CD14-positive monocyte (primary cell): ENCODE measurements at places on chromosomes 12 and 14. TPM values are rescaled to one million over a fixed set of nuclear protein-coding genes. Genes with fewer than 3 reads are reported as not detected.

GRCh38 chr12:80432061-80432460 lies 12.0 kb upstream of the PTPRQ start:
- DNase-seq, result no peak

DNA sequence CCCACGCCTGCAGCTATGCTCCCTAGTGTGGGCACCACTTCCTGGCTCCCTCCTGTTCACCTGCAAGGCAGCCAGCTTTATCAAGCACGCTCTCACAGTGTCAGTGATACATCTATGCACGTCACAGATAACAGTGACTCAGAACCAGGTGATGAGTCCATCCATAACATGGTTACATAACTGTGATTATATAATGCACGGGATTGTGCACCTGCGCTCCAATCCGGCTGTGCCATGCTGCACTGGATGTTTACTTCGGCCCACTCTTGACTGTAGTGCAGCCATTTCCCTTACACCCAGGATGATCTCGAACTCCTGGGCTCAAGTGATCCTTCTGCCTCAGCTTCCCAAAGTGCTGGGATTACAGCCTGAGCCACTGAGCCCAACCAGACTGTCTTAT lies 38.4 kb upstream of the CEP83 start:
- no peak for DNase-seq

GRCh38 chr12:93376436-93377251 lies 1.1 kb upstream of the NUDT4 start:
- peak; percentile 49 for DNase-seq

GRCh38 chr12:99110212-99110611 lies 465.1 kb downstream of the APAF1 start:
- no peak for DNase-seq

KRT7 gene
- 1.3 and 3.1 TPM in 2 replicates for polyA plus RNA-seq

ACSS3 gene
- polyA plus RNA-seq, result not detected

DNA sequence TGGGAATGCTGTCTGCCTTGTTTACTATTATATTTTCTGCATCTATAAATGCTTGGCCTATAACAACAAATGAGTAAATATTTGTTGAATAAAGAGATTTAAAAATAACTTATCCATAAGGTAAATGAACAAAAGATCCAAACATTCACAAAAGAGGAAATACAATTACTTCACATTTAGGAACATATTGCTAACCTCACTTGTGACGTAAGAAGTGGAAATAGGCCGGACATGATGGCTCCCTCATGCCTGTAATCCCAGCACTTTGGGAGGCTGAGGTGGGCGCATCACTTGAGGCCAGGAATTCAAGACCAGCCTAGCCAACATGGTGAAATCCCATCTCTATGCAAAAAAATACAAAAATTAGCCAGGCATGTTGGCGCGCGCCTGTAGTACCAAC lies 25.7 kb upstream of the CKAP4 start:
- DNase-seq, result peak; percentile 46

GRCh38 chr12:15700595-15700994 lies 88.6 kb downstream of the EPS8 start:
- DNase-seq, result peak; percentile 95

DNA sequence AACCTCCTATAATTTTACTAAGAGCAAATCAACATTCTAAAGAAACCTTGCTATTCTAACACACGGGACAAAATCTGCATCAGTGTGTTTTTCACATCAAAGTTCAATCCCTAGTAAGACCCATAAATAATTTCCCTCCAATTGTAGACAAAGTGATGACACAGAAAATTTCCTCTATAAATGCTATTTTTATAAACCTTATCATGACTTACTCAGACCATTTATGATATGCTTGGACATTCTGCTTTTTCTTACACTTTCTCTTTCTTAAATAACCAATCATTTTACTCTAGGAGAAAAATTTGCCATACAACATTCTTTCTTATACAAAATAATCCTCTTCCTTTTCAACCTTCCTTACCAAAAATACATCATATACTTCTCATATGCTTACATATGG lies 67.0 kb downstream of the SDR9C7 start:
- no peak for DNase-seq

GRCh38 chr12:130563323-130563722 lies 152.8 kb downstream of the RIMBP2 start:
- no peak for DNase-seq

FAM90A1 gene
- polyA plus RNA-seq, result not detected

GRCh38 chr12:76410371-76410770 lies 62.2 kb upstream of the BBS10 start:
- no peak for DNase-seq

GYS2 gene
- polyA plus RNA-seq, result not detected in 2 replicates

DNA sequence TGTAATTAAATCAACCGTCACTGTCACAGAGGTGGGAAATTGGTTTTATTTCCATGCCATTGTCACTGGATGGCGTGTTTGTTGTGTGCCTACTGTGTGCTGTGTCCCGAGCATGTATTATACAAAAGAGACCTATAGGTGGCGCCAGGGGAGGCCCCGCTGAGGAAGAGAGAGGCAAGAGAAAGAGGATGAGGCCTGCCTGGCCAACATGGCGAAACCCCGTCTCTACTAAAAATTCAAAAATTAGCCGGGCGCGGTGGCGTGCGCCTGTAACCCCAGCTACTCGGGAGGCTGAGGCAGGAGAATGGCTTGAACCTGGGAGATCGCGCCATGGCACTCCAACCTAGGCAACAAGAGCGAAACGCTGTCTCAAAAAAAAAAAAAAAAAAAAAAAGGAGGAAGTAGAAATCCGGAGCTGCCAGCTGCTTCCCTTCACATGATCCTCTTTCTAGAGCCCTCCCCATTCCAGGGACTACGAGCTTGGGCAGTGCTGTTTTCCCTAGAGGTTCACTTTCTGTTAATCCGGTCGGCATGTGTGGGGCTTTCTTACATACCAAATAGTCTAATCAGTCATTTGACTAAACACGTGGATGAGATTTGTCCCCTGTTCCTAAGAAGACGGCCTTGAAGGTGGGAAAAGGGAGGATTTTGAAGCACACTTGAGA lies 6.4 kb upstream of the CCDC175 start:
- DNase-seq, result peak; percentile 68

BEGAIN gene
- not detected for polyA plus RNA-seq
